ENCODE measurements at places on chromosomes 12 and 14.

- no peak for DNase-seq
Measured at GRCh38 chr12:42240131-42240750, 2.2 kb upstream of the YAF2 start.

- DNase-seq, result no peak
Measured at GRCh38 chr12:1322821-1323220, 271.6 kb downstream of the FBXL14 start.

GRCh38 chr12:125222876-125223275 lies 157.6 kb downstream of the AACS start:
- DNase-seq, result no peak

DNA sequence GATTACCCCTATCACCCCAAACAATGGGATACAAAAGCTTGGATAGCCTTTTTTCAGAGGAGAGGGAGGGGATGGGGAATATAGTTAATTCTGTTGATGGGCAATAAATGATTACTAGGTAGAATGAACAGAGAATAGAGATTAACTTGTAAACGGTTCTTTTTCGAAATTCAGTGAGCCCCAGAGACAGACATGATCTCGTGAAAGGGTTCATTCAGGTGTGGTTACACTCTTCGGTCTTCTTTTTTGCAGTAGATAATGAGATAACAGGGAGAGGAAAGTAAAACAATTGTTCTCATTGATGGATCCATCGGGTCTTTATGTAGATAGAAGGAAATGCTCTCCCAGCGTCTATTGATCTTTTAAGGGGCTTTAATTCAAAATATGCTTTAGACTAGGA lies 69.3 kb upstream of the RASSF8 start:
- no peak for DNase-seq

DNA sequence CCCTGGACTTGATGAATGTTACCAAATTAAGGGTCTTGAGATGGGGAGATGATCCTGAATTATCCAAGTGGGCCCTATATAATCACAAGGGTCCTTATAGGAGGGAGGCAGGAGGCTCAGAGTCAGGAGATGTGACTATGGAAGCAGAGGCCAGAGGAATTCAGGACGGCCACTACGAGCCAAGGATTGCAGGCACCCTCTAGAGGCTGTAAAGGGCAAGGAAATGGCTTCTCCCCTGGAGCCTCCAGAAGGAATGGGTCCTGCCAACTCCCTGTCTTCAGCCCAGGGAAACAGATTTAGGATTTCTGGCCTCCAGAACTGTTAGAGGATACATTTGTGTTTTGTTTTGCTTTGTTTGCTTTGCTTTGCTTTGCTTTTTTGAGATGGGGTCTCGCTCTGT lies 8.8 kb downstream of the BDKRB1 start:
- DNase-seq, result no peak

DNA sequence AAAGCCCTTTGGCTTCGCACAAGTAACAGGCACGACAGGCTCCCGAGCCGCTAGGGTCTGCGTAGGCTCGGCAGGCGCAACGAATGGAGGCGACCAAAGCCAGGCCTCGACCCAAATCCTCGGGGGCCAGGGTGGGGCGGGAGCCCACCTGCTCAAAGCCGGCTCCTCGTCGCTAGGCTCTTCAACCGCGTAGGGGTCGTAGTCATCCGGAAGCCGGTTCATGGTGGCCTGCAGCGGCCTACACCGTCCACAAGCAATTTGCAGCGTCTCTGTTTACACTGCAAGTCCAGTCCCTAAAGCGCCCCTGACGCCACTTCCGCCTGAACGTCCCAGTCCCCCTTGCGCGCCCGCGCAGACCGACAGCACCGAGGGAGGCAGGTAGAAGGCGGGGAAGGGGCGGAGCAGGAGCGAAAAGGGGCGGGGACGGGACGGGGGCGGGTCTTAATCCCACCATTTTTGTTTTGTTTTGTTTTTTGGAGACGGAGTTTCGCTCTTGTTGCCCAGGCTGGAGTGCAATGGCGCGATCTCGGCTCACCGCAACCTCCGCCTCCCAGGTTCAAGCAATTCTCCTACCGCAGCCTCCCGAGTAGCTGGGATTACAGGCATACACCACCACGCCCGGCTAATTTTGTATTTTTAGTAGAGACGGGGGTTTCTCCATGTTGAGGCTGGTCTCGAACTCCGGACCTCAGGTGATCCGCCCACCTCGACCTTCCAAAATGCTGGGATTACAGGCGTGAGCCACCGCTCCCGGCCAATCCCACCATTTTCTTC lies at the start of gene EAPP:
TSS of gene EAPP (minus strand) at position 295 of the 774 bp plus-strand sequence. CDS start at position 222, 73 bp downstream.
- DNase-seq, result peak; percentile 90

GRCh38 chr12:2011643-2012607 lies 7.7 kb upstream of the DCP1B start:
- DNase-seq, result no peak

- DNase-seq, result peak; percentile 39
Measured at GRCh38 chr14:64762044-64763034, 58.1 kb downstream of the PLEKHG3 start.

Data from activated CD4-positive, alpha-beta T cell treated with anti-CD3 and anti-CD28 coated beads, Interleukin-2, amount 50 U/mL, for 4 hours (primary cell).